NCI-H774 (cell line): ENCODE measurements at places on chromosomes 6 and 20.

GRCh38 chr6:118171852-118172251 is 264.8 kb downstream of the SLC35F1 start:
- DNase-seq: no peak

DNA sequence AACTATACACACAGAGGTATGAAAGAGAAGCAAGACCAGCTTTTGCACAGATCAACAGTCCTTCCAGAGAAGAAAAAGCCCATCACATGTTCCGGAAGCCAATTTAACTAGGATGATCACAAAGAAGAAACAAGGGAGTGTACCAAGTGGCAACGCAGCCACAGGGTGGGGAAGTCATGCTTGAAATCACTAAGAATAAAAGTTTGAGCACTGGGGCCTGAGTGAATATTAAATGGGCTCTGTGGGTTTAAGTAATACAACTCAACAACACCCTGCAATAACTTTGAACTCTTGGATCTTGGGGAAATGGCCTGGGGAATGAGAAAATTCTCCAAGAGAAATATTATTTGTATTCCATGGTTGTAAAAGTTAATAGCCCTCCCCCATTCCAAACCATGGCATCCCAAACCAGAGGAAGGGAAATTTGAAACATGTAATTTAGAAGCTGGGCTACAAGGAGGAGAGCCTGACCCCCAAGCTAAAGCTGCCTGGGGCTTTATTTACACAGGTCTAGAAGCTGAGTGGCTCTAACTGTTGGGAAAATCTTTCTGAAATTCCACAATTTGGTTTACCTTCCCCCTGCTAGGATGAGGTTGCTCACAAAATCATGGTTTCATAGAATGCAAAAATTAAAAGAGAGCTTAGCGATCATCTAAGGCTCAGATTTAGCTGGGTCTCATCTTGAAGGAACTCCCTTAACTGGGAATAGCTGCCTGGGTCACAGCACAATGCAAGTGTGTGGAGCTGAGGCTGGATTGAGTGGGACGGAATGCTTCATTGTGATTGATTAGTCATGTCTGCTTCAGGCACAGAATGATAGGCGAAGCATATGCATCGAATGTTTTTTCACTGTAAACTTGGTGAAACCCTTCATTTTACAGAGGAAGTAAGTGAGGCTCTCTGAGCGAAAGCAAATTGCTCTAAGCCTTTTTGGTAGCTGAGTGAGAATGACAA is 143.6 kb downstream of the BMP7 start:
- no peak for DNase-seq

- no peak for DNase-seq
Measured at GRCh38 chr20:11047559-11047958, 373.8 kb upstream of the JAG1 start.

DNA sequence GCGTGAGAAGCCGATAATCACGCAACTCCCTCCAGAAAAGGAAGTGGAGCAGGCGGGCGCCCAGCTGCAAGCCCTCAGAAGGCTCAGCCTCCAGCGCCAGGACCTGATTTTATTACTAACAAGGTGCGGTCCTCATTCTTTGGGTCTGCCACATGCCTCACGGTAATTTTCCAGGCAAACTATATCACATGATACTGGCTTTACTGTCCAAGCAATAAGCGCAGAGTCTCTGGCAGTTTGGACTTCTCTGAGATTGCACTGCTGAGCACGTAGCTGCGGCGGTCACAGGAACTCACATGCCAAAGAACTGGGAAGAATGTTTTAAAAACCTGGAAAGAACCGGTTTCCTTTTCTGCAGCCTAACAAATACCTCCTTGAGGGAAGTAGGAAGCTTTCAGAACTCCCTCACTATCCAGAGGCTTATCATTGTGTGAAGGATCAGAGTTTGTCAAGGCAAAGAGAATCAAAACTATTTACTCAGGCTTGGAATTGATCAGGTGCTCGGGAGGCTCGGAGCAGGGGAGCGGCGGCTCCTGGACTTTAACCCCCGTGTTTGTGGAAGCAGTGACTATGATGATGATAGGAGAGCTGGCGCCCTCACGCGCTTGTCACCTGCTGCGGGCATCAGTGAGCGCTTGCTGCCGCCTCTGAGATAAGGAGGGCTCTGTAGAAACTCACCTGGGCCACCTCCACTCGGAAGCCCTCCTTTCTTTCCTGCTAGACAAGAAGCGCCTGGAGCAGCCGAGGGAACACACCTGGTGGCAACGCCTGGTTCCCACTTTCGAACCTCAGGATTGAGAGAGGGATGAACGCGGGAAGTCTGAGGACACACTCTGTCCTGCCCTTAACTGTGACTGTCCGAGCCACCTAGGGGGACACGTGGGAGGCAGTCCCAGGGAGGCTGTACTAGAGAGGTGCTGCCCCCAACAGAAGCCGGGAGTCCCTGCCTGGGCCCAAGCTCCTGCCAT is 27.2 kb upstream of the SYNJ2 start:
- peak; percentile 37 for DNase-seq

DNA sequence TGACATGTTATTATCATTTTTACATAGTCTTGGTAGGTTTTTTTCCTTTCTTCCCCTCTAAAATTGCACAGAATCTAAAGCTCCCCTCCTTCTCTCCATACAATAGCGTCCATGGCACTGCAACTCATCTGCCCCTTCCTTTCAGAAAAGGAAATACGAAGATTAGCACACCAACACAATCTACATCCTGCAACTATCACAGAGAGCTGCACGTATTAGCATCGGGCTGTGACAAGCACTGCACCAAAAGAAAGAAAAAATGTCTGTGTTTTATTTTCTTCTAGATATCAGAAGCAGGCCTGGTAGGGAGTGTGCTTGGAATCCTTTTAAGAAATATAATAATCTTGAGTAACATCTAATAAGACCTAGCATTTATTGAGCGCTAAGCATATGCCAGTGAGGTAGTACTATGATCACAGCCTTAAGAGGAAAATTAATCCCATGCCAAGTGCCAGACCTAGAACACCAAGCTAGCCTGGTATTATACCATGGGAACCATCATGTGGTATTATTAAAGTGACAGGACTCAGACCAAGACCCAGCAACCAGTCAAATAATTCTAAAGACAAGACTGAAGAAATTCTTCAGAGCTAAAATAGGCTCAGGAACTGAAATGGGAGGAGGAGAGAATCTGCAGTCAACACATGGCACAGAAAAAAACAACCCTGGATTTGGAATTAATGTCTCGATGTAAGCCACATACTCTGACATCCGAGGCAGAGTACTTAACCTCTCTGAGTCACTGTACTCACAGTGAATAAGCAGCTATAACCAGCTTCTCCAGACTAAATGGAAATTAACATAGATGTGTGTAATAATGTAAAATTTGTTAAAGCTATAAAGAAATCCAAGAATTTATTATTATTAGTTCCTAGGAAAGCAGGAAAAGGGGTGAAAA is 124.3 kb downstream of the IPCEF1 start:
- DNase-seq: no peak

GRCh38 chr6:82894653-82895259 is 170.9 kb downstream of the UBE3D start:
- DNase-seq: no peak

DNA sequence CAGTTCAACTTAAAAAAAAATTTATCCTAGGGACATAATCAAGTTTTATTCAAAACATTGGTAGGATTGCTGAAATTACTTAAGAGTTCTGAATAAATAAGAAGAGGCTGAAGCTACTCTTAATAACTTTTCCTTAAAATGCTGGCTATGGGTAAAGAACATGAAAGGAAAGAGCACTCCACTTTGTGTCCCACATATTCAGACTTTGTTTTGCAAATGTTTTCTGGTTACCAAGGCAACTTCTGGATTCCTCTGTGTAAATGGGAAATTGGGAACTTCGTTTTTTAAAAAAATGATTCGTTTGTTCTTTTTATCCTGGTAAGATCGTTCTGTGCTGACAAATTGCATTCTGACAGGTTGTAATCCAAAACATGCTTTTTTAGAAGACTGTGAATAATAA is 115.0 kb downstream of the KIF6 start:
- DNase-seq: no peak

GRCh38 chr6:169885131-169885530 is 133.7 kb downstream of the ERMARD start:
- DNase-seq: no peak

GRCh38 chr6:116396441-116396840 is 25.7 kb downstream of the DSE start:
- DNase-seq: no peak

GRCh38 chr20:63293871-63294535 is 1.0 kb downstream of the COL20A1 start:
- DNase-seq: no peak

- DNase-seq: no peak
Measured at GRCh38 chr6:14440215-14440910, 322.8 kb downstream of the CD83 start.

DNA sequence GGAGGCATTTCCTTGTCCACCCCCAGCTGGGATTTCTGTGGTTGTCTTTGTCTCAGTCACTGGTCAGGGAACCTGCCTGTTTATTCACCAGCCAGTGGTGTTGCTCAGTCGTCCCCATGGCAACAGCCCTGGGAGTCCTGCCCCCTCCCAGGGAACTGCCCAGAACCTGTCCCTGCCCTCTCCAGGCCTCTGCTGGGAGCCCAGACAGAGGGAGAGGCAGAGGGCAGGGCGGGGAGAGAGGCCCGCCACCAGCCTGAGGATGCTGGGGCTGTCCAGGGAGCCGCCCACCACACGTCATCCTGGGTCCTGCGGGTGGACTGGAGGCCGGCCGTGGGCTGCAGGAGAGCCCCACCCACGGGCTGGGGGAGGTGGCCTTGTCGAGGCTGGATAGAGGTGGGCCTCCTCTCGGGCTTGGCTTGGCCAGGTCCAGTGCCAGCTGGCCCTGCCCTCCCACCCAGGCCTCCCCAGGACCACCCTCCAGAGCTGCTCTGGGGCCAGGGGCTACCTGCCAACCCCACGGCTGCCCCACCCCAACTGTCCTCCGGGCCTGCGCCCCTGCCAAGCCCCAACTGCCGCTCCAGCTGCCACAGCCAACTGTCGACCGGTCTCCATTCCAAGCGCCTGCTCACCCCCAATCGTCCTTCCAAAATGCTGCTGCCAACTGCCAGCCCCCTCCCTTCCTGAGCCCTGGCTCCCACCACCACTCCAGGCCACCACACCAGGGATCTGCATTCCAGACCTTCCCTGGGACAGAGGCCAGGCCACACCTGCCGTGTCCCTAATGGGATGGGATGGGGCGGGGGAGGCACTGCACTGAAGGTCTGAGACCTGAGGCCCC is 4.2 kb upstream of the ZBTB46 start:
- peak; percentile 58 for DNase-seq

DNA sequence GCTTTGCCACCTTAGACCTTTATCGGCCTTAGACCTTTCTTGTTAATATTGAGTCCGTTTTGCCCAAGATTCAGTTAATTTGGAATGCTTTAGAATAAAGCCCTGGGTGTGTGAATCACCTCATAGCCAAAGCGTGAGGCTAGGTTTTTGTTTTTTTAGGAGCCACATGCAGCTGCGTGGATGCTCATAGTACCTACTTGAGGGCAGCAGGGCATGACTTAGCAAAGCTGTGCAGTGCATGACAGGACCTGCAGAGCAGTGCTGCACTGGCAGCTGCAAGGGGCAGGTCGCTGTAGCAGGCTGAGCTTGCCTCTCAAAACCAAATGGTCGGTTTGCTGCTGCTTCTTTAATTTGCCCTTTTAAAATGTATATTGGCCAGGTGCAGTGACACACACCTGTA is 116.1 kb downstream of the JAG1 start:
- DNase-seq: no peak

- no peak for DNase-seq
Measured at GRCh38 chr6:107716688-107717089, 107.4 kb downstream of the SCML4 start.

GRCh38 chr6:7881765-7882500 is 28.7 kb downstream of the TXNDC5 start:
- DNase-seq: no peak

DNA sequence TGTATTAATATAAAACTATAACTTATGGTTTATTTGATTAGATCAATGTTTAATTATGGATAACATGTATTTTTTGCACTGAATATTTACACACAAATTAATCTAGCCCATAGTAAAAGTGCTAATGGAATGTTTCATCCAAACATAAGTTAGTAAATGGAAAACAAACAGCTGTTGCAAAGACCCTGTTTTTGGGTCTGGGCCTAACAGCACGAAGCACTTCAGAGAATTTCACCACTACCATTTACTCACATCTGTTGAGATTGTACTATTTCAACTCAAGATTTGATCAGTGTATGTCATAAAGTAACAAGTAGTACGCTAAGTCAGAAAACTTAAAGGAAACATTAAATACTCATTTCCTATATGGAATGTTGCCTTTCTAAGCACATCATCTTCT is 359.6 kb downstream of the LAMA2 start:
- no peak for DNase-seq
